ENCODE measurements at places on chromosomes 5 and 9.
A peak's percentile ranks its signal among the peaks of the same experiment; 100 is the strongest.

DNA sequence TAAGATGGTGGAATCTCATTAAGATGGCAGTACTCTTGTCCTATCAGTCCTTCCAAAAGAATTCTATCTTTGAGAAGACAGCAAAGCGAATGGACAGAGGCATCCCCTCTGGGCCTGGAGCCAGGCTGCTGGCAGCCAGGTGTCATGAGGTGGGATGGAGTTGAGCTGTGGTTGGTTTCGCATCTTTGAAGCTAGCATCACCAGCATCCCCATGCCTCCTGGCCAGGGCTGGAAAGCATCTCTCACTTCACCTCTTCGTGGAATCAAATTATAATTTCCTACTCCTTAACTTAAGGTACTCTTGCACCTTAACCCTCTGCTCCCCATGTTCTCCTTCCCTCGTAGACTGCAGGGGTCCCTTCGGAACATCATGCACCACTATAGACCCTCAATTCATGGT lies 248.3 kb downstream of the GADD45G start:
- DNase-seq, result no peak

GRCh38 chr9:5643005-5643624 lies 14.2 kb downstream of the RIC1 start:
- DNase-seq, result peak; percentile 22

GRCh38 chr9:112112519-112112918 lies 62.6 kb downstream of the SUSD1 start:
- DNase-seq, result peak; percentile 81

DNA sequence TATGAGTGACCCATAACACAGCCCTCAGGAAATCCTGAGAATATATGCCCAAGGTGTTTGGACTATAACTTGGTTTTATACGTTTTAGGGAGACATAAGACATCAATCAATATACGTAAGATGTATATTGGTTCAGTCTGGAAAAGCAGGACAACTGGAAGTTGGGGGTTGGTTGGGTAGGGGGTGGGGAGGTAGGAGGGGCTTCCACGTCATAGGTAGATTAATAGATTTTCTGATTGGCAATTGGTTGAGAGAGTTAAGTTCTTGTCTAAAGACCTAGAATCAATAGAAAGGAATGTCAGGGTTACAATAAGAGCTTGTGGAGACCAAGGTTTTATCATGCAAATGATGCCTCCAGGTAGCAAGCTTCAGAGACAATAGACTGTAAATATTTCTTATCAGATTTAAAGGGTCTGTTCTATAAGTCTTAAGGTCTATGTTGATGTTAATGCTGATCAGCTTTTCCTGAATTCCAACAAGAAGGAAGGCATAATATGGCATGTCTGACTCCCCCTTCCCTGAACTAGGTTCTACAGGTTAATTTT lies 2267.7 kb upstream of the ACO1 start:
- no peak for DNase-seq

GRCh38 chr9:2181792-2182191 lies 166.6 kb downstream of the SMARCA2 start:
- peak; percentile 42 for DNase-seq

DNA sequence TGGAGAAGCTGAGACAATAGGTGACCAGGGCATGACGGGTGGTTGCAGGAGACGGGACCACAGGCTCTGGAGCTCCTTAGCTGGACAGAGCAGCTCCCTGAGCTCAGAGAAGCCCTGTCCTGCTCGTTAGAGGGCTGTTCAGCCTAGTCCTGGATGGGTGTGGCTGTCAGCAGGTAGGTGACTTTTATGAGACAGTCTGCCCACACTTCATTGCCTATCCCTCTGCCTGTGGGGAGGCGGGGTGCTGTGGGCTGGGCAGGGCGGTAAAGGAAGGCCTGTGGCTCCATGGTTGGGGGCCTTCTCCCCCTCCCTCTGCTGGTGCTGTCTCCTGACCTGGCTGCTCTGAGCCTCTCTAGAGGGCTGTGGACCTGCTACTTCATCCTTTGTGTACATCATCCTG lies 134.6 kb downstream of the RXRA start:
- no peak for DNase-seq

- DNase-seq, result peak; percentile 20
These were observed 351.8 kb upstream of the ADAMTSL1 start for GRCh38 chr9:18122171-18122570.

DNA sequence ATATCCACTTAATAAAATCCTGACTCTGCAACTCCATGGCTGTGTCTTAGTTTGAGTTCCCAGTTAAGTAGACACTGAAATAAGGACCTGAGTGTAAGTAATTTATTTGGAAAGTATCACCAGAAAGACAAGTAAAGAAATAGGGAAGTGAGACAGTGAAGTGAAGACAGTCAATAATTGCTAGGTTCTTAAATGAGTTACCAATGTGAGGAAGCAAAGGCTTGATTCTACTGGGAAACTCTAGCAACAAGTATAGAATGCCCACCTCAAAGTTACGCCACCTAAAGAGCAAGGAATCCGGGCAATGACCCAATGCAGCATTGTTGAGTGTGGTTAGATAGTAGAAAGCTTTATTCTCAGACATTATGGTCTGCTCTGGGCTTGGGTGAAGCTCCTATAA lies 383.9 kb downstream of the TLR4 start:
- DNase-seq, result no peak

- peak; percentile 71 for DNase-seq
These were observed 12.6 kb downstream of the DNM1 start for GRCh38 chr9:128215491-128216409.

- DNase-seq, result peak; percentile 36
These were observed 8.9 kb downstream of the ZFAND5 start for GRCh38 chr9:72356041-72356582.

GRCh38 chr5:140116716-140117115 lies 2.8 kb downstream of the PURA start:
- no peak for DNase-seq

GRCh38 chr9:136077491-136077890 lies 17.6 kb downstream of the NACC2 start:
- no peak for DNase-seq

GRCh38 chr9:5481322-5482040 lies 28.9 kb upstream of the PDCD1LG2 start:
- DNase-seq, result no peak

DNA sequence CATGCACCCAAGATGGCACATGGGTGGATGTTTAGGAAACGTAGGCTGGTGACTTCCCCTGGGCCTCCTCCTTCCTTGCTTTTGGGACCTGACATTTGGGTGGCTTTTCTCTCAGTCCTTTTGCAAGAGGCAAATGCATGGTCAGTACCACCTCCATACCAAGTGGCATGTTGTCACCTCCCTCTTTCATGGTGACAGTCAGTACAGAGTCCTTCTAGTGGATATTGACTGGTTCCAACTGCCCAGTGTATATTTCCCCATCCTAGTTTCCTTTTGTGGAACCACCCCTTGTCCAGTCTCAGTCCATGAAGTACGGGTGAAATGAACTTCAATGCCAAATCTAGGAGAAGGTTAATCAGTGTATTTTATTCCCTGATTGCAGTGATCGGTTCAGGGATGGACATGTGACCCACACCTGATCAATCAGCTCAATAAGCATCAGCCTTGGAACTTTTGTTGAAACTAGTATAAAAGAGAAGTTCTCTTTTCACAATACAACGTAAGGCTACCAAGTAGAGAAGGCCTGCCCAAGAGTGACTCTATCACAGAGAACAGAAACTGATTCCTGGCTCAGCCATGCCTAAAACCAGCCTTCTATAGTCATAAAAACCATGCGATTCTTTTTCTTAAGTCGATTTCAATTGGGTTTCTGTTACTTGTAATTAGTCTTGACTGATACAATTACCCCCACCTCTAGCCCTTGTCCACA lies 143.4 kb upstream of the KLF9 start:
- no peak for DNase-seq

GRCh38 chr9:86488794-86489193 lies 134.6 kb upstream of the TUT7 start:
- DNase-seq, result no peak

DNA sequence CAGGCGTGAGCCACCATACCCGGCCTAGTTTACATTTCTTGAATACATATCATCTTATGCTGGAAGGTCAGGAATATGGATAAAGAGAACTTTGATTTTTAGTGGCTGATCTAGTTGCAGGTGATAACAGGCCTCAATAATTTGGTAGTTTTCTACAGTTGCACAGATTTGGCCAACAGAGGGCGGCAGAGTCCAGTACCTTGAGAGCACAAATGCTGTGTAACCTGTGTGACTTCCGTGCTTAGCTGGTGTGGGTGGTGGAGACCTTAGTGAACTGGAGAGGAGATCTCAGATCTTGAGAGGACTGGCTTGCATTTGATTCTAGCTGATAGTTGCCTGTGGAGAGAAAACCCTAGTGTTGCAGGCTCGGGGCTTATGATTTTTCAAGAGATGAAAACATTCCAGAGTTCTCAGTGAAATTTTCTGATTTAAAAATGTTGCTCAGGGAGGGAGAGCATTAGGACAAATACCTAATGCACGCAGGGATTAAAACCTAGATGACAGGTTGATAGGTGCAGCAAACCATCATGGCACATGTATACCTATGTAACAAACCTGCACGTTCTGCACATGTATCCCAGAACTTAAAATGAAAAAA lies 17.4 kb upstream of the GPR151 start:
- peak; percentile 66 for DNase-seq

DNA sequence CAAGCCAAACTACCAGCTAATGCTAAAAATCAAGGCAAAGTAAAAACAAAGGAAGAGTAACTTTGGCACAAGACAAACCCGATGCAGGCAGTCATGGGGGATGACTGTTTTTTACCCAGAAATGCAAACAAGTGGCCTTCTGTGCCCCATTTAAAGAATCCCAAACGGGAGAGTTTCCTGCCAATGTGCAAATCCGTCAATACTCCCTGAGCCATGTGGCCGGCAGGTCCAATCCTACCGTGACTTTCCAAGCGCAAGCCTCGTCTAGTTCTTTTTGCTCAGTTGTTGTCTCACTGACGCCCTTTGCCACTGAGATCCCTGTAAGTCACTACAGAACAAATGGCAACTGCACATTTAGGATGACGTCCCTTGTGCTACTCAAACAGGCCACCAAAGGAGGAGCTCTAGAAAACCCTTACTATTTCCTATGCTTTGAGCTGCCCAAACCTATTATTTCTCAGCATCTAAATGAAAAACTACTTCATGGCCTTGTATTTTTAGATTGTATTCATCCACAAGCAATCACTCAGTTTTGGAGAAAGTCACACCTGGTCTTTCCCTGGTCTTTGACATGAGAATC lies 43.4 kb downstream of the OTULIN start:
- no peak for DNase-seq

DNA sequence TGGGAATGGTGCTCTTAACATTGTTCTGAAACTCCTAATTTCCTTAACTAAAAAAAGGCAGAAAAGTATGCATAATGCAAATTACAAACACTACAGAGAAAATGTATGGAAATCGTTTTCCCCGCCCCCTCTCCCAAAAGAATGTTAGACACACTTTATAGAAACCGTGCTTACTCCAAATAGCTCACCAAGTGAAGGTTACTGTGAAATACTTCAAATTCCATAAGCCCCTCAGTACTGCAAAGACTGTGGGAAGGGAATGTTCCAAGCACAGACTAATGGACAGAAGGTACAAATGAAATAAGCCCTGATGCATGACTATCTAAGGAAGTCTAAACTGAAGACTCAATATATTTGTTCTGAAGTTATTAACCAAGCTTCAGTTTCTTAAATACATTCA lies 12.5 kb downstream of the MAPKAP1 start:
- DNase-seq, result peak; percentile 58

GRCh38 chr5:66223637-66224036 lies 79.5 kb downstream of the SREK1 start:
- peak; percentile 28 for DNase-seq

DNA sequence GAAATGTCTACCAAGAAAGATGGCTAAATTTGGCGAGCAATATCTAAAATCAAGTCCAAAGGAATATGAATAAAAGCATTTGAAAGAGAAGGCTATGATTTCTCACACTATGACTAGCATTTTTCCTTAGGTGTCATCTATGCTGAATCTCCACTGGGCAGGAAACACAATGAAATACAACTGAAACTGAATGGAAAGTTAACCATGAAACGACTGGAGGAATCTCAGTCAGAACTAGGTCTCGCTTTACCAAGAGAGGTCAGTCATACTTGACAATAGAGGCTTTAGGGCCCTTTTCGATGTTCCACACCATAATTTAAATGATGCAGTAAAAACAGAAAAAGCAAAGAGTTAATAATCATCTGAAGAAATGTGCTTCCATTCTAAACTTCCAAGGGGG lies 339.0 kb downstream of the PDE4D start:
- no peak for DNase-seq

- DNase-seq, result no peak
These were observed 85.5 kb upstream of the MARCHF11 start for GRCh38 chr5:16265141-16265540.

GRCh38 chr9:98807070-98807813 lies at the start of gene GALNT12:
Gene GALNT12, plus strand, starts transcription at chr9:98807670. Its CDS starts 29 bp downstream, at chr9:98807699.
- no peak for DNase-seq

- no peak for DNase-seq
These were observed 715.3 kb upstream of the WWC1 start for GRCh38 chr5:167576126-167576525.

DNA sequence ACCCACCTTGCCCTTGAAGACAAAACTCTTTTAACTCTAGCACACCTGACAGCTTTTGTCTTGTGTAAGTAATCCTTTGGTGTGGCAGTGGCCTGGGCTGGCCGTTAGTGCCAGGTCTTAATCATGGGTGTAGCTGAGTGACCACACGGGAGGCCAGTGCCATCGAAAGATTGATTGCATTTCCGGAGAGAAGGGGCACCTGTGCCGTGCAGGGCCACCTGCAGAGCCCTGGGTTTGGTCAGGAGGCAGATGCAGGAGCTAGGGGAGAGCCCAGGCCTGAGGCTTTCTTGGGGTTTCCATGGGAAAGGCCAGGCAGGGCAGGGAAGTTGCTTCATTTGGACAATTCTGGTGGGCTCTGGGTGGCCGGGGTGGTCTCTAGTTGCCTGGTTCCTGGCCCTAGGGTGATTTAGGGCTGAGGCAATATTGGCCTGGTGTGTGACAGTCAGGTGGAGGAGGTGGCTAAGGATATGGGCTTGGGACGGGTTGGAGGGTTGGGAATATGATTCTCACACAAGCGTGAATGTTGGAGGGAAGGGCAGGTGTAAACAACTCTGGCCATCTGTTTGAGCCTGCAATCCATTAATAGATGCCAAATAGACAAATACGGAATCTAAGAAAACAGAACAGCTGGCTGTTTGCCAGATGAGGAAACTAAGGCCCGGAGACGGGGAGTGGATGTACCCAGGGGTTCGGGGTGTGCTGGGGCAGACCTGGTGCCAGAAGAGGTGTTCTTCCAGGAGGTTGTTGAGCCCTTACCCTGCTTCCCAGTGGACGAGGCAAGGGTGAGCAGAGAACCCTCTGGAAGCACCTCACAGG lies 4.6 kb downstream of the DBH start:
- DNase-seq, result no peak

All from fibroblast of pulmonary artery (primary cell).